ENCODE measurements at places on chromosomes 7 and 10.

DNA sequence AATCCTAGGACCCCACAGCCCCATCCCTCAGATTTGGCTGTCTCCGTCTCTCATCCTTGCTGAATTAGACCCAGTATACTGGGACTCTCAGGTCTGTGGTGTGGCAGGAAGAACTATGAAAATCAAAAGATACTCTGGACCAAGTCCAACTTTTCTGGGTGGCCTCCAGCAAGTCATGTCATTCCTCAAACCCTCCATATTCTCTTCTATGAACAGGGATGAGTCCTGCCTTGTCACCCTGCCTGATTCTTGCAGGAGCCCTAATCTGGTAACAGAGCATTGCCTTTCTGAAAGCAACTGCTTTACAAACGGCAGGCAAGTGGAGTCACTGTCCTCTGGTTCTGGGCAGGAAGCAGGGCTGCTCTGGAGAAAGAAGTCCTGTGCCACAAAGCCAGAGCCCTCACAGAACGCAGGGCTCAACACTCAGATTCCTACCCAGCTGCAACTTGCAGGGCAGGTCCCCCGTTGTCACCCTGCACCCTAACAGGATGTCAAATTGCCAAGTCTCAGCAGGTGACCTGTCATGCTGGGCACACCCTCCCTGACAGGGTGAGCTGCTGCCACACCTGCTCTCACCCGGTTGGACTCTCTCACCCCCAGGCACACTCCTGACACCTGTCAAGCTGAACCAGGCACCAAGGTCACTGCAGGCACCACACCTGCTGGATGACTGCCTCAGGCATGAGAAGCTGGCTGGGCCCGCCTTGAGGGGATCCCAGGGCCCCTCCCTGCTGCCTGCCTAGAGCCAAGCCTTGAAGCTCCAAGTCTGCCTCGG is 227.7 kb downstream of the KCNMA1 start:
- no peak for DNase-seq

GRCh38 chr7:48114115-48114514 is 25.1 kb downstream of the UPP1 start:
- no peak for DNase-seq

- no peak for DNase-seq
Observed at GRCh38 chr7:115368998-115369397, 447.1 kb downstream of the MDFIC start.

DNA sequence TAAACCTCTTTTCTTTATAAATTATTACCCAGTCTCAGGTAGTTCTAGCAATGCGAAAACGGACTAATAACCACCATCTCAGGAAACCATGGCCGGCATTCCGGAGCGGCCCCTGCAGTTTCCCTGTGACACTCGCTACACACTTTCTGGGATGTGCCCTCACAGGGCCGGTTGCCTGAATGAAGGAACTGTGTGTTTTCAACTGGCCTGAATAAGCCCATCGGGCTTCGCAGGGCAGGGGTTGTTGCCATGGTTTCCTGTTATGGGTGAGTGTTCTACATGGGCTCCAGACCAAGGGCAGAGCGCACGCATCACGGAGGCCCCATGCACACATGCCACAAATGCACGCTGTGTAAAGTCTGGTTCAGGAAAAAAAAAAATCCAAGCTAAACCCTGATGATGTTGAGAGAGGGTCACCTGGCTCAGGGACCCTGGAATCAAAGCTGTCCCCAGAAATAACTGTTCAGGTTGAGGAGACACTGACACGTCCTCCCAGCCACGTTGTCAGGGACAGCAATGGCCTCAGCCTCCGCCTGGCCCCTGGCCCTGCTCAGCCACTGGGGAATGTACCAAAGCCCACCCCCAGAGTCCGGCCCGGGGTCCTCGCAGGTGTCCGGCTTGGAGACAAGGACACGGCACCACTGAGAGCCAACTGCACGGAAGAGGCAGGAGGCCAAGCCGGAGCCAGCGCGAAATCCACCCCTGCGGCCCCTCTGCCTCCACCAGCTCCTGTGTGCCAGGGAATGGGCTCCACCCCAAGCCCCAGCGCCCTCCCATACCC is 47.9 kb downstream of the STK32C start:
- no peak for DNase-seq

GRCh38 chr10:45198486-45199204 is 116.8 kb downstream of the OR13A1 start:
- no peak for DNase-seq

DNA sequence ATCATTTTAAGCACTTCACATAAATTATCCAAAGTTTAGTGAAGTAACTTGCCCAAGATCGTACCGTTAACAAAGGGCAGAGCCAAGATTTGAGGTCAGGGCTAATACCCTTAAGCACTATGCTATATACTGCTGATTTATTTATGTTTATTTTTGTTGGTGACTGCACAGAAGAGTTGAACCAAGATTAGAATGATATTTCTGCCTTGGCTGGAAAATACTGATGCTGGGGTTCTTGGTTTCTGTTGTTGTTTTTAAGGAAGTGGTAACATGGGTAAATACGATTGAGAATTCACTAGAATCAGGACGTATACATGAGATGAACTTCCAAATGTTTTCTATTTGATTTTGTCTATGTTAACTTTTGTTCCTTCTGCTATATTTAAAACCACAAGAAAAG is 9.3 kb downstream of the ADD3 start:
- no peak for DNase-seq

- DNase-seq, result no peak
Observed at GRCh38 chr7:2931034-2931415, 86.9 kb upstream of the GNA12 start.

DNA sequence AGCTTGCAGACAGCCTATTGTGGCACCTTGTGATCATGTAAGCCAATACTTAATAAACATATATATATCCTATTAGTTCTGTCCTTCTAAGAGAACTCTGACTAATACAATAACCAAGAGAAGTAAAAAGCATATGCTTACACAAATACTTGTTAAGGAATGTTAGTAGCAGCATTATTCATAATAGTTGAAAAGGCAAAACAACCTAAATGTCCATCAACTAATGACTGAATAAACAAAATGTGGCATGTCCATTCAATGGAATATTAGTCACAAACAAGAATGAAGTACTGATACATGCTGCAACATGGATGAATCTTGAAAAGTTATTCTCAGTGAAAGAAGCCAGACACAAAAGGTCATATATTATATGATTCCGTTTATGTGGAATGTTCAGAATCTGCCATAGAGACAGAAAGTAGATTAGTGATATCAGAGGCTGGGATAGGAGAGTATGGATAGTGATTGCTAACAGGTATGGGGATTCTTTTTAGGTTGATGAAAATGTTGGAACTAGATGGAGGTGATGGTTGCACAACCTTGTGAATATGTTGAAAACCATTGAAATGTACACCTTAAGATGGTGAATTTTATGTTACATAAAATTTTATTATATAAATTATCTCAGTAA is 112.5 kb upstream of the UNC5B start:
- no peak for DNase-seq

DNA sequence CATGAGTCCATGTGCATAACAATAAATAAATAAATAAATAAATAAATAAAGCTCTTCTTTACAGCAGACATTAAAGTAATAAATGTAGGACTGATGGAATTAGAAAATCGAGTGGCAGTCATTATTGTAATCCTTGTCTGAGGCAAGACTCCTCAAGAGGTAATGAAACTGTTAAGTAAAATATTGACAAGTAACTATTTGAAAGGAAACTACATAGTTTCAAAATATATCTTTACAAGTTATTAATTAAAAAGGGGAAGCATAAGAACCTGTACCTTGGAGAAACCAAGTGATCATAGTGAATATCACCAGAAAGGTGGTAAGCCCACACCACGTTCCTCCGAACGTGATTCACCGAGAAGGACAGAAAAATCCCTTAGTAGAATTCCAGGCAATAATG is 285.6 kb upstream of the SORCS1 start:
- DNase-seq, result no peak

DNA sequence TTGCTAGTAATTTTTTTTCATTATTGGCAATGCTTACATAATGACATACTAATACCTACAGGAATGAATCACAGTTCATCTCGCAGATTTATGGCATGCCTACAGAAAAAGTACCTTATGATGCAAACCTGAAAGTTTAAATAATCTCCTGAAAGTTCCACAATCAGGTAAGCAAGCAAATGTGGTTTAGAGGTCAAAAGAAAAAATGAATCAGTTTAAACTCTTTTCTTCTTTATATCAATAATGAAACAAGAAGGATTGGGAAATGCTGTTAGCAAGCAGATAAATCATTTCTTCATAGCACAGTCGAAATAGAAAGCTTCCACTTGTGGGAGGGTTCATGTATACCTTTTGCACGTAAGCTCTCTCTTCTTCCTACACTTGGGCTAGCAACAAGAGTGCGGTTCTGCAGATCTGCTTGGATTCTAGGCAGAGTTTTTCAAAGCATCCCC is 53.7 kb upstream of the MTPN start:
- DNase-seq, result no peak

- no peak for DNase-seq
Observed at GRCh38 chr10:111030042-111030750, 46.6 kb upstream of the ADRA2A start.

DNA sequence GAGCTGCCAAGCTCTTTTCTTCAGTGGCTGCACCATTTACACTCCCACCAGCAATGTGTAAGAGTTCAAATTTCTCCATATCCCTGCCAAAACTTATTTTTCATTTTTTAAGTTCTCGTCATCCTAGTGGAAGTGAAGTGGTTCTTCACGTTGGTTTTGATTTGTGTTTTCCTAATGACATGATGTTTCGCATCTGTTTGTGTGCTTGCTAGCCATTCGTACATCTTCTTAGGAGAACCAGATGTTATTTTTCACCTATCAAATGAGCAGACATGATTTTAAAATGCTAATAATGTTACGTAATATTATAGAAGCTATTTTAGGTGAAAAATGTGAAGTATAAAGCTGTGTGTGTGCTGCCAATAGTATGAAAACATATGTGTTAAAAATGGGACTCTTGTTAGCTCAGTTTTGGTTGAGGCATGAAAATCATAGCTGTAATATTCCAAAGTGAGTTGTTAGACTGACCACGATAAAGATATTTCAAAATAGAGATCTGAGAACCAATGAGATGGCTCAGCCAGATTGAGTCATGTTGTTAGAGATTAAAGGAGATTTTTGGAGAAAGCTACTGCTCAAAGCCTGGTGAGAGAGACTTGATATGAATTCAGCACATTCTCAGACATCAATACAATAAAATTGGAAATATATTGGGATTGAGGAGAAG is 25.9 kb upstream of the GALNT11 start:
- DNase-seq, result peak; percentile 37

- peak; percentile 86 for DNase-seq
Observed at GRCh38 chr10:88157981-88158465, 294.6 kb downstream of the PTEN start.

GRCh38 chr10:118698421-118698820 is 56.3 kb downstream of the CACUL1 start:
- peak; percentile 72 for DNase-seq
